ENCODE measurements at places on chromosomes 6 and 20.

DNA sequence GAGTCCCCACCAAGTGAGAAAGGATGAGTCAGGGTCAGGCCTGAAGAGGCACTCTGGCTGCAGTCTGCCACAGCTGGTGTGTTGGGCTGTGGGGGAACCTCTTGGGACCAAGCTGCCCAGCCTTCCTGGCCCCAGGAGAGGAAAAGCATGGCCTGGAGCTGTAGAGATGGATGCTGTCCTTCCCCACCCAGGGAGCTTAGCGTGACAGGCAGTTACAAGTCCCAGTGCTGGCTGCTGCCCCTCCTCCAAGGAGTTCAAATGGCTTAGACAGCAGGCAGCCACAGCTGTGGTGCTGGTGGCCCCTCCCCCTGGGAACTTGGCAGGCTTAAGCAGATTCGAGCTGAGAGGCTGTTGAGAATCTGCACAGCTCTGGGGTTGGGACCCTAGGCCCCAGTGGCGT lies 253.2 kb downstream of the PLCB1 start:
- DNase-seq, result no peak

DNA sequence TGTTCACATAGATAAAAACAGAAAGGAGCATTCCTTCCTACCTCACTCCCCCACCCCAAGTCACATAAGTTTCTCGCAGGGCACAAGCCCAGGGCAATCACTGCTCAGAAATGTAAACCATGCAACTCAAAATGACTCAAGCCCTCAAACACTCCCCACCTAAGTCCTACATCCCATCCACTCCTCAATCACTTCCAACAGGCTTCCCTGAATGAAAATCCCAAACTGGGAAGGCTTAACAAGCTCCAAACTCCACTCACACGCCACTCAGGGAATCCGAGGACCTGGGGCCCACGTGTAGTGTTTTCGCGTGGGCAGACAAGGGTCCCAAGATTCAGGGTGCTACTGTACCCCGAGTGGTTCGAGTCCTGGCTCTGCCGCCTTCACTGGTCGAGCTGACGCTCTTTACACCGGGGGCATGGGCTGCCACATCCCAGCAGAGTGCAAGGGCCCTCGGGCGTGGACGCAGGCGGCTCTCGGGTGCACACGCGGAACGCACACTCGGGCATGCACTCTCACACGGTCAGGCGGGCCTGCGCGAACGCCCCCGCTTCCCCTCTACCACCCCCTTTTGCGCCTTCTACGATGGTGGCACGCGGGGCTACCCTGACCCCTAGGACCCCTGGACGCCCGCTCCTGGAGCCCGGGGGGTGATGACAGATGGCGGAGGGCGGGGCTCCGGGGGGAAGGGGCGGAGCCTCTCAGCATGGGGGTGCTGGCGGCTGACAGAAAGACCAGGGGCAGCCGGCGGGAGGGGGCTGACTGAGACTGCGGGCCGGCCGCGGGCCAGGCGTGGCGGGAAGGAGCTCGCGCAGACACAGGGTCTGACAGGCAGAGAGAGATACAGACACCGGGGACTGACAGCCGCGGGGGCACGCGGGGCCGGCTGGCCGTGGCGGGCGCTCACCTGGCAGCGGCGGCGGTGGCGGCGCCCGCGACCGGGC lies 657 bp downstream of the ZHX3 start:
- peak; percentile 59 for DNase-seq

GRCh38 chr20:29443819-29444218 lies 1813.6 kb upstream of the DEFB115 start:
- DNase-seq, result no peak

GRCh38 chr20:34022151-34022838 lies 28.6 kb downstream of the RALY start:
- no peak for DNase-seq

DNA sequence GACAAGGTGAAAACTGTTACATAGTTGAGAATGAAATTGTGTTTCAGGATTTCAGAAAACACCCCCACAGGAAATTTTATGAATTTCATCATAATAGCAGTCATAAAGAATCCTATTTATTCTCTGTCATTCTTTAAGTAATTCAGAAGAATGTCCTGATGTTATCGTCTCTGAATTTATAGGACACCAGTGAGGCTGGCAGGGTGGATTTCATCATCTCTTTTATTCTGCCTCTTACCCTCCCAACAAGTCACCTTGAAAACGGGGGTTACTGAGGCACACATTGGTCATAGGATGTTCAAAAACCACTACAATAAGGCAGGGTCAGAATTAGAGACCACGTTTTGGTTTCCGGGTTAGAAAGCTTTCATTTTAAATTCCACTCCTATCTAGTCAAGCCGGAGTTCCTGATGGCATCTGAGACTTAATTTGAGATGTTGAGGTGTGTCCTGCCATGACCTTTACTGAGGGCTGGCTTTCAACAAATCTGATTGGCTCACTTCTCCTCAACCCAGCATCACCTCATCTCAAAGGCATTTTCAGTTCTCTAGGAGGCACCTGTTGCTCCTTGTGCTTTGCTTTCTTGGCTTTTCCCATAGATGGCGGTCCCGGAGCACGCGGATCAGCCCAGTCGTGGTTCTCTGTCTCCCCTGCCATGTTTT lies 230.6 kb upstream of the SUPT3H start:
- DNase-seq, result no peak

DNA sequence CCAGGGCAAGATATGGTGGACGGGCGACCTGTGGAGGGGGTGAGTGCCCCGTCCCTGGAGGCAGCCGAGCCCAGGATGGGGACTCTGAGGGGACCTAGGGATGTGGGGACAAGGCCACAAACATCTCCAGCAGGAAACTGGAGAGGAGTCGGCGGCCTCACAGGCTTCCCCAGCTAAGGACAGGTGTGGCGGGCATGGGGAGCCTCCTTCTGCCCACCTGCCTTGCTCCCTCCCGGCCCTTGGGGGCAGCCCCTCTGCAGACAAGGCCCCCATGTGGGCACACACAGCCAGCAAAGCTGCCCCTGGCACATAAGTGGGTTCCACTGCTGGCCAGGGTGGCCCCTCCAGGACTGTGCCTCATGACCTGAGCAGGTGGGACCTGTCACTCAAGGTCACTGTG lies 4.6 kb downstream of the CHRNA4 start:
- no peak for DNase-seq

- peak; percentile 51 for DNase-seq
Measured at GRCh38 chr20:2872459-2873009, 747 bp upstream of the PTPRA start.

GRCh38 chr6:35224720-35225119 lies 11.0 kb downstream of the SCUBE3 start:
- no peak for DNase-seq
